ENCODE measurements at places on chromosomes 13 and 19.
A peak's percentile ranks its signal among the peaks of the same experiment; 100 is the strongest.

GRCh38 chr19:5132206-5132560 lies 163.3 kb downstream of the KDM4B start:
- no peak for DNase-seq

GRCh38 chr13:104024416-104025170 lies 958.4 kb upstream of the SLC10A2 start:
- DNase-seq = peak; percentile 89

GRCh38 chr13:67231289-67232000 lies 1.3 kb upstream of the PCDH9 start:
- peak; percentile 31 for DNase-seq

DNA sequence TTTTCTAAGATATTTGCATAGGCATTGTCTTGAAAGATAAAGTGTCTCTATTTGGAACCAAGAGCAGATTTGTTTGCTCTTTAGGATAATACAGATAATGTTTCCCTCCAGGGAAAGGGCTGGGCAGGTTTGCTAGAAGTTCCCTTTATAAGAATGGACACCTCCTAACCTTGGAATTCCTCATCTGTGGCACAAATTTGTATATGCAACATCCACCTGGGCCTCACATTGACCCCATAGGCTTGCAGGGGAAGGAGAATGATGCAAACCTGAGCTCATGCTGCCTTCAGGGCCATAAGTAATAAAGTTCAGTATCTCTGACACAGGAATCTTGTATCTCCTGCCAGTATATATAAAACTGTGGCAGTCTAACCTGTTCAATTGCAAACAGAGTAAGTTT lies 508.4 kb upstream of the MIR17HG start:
- DNase-seq = no peak

DNA sequence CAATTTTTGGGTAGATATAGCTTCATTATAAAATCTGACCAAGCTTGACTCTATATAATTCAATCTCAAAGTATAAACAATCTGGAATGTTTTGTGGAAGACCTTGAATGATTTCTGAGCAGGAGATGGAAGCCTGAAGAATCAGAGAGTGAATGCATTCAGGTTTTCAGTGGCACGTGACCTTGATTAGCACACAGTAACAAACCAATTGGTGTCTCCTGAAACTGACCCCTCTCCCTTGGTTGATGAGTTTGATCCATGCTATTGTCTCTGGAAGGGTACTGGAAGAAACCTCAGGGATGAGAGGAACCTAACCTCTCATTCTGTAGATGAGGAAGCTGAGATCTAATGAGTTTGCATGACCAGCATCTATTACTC lies 39.6 kb downstream of the PCDH8 start:
- DNase-seq = no peak

DNA sequence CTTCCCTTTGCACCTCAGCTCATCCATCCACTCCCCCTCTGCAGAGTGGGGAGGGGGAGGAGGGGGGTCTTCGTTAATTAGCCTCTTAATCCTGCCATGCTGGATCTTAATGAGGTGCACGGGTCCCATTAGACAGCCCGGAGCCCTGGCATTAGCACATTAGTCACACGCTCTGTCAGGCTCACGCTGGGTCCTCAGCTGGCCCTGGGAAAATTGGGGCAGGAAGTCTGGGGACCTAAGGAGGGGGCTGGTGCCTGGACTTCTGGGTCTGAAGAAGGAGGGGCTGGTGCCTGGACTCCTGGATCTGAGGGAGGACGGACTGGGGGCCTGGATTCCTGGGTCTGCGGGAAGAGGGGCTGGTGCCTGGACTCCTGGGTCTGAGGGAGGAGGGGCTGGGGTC lies 444 bp upstream of the NCCRP1 start:
- no peak for DNase-seq

DNA sequence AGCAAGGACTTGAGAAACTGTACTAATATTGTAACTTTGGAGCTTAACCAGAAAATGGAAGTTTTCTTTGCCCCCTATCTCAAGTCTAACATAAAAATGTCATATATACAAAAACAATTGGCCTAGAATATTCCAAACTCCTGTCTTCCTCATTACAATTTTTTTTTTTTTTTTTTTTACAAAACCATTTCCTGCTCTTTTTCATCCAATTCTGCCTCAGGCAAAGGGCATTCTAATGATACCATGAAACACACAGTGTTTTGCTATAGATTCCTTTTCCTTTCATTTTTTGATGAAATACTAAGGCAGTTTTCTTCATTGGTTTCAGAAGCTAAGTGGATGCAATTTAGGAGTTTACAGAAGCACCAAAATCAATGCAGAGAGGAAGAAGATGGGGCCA lies 119.7 kb downstream of the LHFPL6 start:
- DNase-seq = peak; percentile 72

DNA sequence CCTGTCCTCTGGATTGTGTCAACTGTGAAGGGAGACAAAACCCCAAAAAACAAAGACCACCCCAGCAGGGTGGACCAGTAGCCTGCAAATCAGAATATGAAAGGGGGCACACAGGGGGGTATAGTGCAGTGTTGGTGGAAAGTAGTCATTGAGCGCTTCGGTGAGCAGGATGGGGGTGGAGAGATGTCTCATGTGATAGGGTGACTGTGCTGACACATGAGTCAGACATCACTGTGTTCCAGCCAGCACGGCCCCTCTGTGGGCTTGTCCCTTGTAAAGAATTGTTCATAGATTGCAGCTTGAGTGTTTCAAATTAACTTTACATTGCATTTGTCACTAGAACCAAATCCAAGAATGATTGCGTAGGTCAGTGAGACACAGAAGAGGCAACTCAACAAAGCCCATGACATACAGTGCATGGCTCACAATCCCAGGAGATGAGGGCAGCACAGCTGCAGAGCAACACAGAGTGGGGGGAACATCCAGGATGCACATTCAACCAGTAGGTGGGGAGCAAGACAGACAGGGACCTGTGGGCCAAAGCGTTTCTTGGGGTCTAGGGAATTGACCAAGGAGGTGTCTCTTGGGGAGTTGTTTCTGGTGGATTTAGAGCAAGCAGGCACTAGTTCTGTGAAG lies 7.5 kb downstream of the ZNF440 start:
- DNase-seq = no peak

- no peak for DNase-seq
Measured at GRCh38 chr19:34904664-34905527, 21.8 kb upstream of the ZNF30 start.

DNA sequence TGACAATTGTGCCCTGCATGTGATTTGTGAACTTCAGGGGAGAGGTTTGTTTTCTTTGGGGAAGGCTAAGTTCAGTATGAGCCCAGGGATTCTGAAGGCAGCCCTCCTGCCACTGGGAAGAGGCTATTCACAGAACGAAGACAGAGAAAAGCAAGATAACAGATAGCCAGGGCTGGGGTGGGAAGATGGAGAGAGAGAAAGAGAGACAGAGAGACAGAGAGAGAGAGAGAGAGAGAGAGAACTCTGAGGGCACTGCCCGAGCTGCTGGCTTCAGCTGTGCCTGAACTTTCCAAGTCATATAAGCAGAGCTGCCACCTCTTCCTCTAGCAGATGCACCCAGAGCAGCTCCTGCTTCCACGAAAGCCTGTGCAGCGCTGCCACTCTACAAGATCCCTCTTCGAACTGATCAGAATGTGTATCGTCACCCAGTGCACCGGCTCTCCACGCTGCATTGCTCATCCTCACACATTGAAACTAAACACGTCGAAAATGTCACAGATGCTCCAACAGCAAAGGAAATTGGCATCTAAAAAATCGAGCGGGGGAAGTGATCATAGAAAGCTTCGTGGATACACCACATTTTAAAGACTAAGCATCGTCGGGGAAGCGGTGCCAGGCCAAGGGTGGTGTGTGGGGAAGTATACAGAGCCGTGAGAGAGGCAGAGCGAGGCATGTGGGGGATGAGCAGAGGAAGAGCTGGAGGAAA lies 81.8 kb upstream of the SIAH3 start:
- no peak for DNase-seq

- no peak for DNase-seq
Measured at GRCh38 chr19:15113245-15114152, 6.3 kb downstream of the SYDE1 start.

- no peak for DNase-seq
Measured at GRCh38 chr19:16328824-16329482, 4.3 kb downstream of the KLF2 start.

GRCh38 chr13:49649963-49650312 lies 21.6 kb downstream of the ARL11 start:
- no peak for DNase-seq

DNA sequence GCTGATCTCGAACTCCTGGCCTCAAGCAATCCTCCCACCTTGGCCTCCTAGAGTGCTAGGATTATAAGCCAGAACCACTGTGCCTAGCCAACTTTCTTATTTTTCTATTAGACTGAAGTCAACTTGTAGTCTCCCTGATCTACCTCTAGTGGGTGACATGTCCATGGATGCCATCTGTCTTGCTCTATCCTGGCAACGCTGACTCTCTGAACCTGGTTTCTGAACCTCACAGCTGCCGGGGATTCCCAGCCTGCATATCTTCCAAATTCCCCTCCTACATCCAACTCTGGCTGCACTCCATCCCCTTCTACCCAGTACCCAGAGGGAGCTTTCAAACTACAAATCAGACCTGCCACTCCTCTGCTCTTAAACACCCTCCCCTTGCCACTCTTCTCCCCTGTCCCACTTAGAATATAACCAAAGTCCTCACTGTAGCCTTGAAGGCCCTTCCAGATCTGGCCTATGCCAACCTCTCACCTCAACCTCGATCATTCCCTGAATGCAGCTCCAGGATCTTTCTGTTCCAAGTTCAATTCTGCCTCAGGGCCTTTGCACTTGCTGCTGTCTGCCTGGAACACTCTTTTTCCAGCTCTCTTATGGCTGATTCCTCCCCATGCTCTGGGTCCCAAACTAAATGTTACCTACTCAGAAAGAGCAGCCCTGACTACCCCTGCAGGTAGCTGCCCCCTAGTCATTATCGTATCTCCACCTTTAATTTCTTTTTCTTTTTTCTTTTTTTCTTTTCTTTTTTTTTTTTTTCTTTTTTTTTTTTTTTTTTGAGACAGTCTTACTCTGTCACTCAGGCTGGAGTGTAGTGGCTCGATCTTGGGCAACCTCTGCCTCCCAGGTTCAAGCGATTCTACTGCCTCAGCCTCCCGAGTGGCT lies 2.2 kb downstream of the CLIP3 start:
- DNase-seq = no peak

- peak; percentile 70 for DNase-seq
Measured at GRCh38 chr13:101449790-101450748, 2.4 kb upstream of the ITGBL1 start.

DNA sequence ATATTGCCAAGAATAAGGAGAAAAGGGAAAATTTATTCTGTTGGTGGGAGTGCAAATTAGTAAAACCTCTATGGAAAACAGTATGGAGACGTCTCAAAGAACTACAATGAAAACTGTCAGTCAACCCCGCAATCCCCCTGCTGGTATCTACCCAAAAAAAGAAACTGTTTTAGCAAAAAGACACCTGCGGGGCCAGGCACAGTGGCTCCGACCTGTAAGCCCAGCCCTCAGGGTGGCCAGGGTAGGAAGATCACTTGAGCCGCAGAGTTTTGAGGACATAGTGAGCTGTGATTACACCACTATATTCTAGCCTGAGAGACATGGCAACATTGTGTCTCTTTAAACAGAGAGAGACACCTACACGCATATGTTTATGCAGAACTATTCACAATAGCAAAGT lies 37.5 kb upstream of the SLITRK1 start:
- no peak for DNase-seq

GRCh38 chr19:6271251-6271650 lies 8.5 kb downstream of the MLLT1 start:
- no peak for DNase-seq

DNA sequence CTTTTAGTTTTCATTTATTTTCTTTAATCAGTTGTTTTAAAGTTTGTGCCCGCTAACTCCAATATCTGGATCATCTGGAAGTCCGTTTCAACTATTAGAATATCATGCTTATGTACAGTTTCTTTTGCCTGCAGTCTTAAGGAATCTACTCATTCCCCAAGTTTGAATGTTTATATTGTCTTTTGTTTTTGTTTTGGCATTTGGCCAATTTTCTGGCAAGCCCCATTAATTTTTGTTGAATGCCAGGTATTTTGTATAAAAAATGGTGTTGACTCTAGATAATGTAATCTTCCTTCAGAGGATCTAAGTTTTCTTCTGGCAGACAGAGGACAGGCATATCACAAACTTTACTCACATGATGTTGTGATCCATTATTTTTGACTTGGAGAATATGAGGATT lies 11.1 kb upstream of the ZNF235 start:
- DNase-seq = no peak

Measured in COLO829 (cell line).